ENCODE measurements at places on chromosomes 7 and 10. TPM values are rescaled to one million over a fixed set of nuclear protein-coding genes. Genes with fewer than 3 reads are reported as not detected.

DNA sequence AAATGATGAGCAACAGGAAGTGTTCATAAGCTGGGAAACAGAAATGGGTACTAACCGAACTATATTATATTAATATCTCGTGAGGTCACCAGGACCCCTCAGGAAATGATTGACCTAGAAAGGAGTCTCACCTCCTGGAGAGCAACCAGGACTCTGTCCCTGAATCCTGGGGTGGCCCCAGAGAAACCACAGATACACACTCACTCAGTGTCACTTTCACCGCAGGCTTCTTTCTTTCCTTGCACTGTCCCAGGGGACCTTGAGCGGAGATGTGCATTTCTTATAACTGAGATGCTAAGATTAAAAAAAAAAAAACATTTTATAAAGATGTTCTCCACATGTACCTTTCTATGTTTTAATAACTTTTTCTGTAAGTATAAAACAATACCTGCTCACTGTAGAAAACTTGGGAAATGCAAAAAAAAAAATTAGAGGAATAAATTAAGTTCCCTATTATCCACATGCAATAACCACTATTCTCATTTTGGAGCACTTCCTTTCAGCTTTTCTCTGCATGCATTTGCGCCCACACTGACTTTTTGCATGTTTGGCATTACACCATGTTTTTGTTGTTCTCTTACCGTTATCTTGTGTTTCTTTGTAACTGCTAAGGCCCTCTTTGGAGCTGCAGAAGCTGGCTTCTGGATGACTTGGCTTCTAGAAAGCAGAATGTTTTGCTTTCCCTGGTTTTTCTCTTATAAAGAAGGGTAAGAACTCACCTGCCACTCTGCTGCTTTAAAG, 15.0 kb downstream of the NOD1 start:
- no peak for DNase-seq

GRCh38 chr10:69537449-69537848, 35.8 kb downstream of the NEUROG3 start:
- no peak for DNase-seq

DNA sequence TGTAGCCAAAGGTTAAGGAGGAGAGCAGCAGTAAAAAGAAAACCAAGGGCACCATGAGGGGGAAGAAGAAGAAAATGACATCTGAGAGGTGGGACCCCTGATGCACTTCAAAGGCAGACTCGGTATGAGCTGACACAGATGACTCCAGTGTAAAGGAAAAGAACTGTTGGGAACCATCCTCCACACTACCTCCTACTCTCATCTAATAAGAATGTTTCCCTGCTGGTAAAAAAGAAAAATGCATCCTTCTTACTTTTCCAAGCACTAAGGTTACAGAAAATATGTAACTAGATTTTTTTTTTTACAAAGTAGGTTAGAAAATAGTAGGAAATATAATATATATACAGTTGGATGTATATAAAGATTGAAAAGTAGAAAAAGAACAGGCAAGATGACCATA, 16.9 kb downstream of the TAS2R41 start:
- DNase-seq, result no peak

DNA sequence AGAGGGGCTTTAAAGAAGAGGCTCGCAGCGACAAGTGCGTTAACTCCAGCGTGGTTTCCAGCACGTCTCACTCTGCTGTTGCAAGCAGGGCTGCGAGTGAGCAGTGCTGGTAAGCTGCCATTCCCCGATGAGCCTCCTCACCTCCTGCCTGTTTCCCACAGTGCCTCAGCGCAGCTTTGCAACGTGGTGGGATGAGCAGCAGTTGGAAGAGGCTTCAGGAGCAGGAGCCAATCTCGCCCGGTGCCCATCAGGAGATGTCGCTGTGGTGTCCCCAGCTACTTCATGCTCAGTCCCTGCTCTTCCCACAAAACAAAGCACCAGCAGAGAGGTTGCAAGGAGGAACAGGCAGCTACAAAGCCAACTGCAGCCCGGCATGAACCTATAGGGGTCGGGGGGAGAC, 2.4 kb upstream of the ADARB2 start:
- DNase-seq, result no peak

Gene EXOSC1
- 40.8 TPM for total RNA-seq

DNA sequence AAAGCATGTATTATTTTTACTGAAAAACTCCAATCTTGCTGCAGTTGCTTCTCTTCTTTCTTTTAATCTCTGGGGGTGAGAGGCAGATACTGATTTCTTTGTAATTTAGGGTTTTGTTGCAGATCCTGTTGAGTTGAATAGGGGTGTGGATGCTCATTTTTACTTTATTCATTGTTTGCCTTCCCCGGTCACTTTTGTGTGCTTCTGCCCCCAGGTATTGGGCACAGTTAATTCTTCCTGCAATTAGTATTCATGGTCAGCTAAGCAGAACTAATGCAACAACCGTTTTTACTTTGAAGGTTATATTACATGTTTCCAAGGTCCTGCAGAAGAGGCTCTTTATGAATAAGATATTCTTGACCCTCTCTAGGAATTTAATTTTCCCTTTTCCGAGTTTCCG, 96.4 kb downstream of the BUB3 start:
- DNase-seq, result no peak

DNA sequence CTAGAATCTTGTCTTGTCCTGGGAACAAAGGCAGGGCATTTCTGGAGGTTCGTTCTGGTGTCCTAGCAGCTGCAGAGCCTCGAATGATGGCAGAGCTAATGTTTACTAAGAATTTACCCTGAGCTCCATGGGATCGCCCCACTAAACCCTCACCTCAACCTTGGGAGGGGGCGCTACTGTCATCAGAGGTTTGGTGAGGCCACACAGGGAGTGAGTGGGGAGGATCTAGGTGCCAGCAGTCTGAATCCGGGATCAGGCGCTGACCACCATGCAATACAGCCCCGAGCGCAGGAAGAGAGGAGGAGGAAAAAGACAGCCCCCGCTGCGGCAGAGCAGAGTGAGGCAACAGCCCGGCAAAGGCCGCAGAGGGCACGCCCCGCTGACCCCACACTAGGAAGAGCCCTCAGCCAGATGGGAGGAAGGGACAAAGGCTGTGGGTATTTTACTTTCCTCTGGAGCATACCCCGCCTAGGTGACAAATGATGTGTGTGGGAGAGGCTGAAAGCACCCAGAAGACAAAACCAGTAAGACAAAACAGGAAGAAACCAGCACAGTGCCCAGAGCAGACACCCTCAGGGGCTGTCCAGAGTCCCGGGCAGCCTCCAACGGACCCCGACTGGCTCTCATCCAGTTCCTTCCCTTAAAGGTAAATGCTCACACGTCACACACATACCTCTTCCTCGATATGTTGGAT, 103.5 kb downstream of the FAM53B start:
- DNase-seq, result no peak

Gene CLCN1
- not detected for total RNA-seq

- DNase-seq, result peak; percentile 61
Measured at GRCh38 chr7:106216923-106217542, 67.8 kb downstream of the NAMPT start.

Gene SKIDA1
- total RNA-seq, result 2.0 TPM

DNA sequence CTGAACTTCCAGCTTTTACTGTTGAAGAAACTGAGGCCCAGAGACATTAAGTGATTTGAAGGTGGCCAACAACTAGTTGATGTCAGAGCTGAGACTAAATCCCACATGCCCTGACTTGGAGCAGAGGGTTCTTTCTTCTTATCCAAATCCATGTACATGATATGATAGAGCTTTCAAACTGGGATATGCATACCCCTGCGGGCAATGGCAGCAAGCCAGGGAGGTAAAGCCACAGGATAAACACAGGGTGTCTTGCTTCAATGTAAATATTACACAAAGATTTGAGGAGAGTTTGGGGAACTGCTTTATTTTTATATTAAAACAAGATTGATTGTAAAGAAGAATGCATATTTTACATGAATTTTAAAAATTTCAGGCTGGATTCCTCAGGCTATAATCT, 2.3 kb upstream of the LRRC72 start:
- DNase-seq, result no peak

DNA sequence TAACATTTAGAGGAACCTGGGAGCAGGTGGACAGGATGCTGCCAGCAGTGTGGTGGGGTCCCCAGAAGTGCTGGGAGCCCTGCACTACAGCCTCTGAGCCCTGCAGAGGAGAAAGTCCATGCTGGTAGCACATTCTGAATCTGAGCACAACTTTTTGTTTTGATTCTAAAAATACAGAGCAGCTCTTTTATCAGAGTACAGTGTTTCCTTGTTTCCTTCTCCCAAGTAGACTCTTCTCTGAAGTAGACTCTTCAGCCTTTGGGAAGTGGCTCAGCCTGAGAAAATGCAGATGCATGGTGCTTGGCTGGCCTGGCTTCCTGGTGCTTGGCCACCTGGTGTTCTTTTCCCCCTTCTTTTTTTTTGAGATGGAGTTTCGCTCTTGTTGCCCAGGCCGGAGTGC, 9.1 kb downstream of the ADCY1 start:
- no peak for DNase-seq

DNA sequence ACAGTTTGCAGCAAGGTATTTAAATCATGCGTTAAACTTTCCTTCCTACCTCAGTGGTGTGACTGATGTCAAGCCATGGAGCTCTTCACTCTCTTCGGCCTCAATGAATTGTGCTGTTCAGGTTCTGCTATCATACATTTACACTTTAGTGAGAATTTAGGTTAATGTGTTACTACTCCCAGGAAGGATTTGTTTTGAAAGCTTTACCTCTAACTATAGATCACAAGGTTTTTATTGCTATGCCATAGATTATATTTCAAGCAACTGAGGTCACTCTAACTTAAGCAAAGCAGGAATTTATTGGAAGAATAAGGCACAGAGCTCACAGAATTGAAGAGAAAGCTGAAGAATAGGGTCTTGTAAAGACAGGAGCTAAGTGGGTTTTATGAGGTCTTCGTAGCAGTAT, 11.0 kb upstream of the ADD3 start:
- no peak for DNase-seq

- peak; percentile 2 for DNase-seq
Measured at GRCh38 chr7:45681596-45682357, 107.6 kb downstream of the ADCY1 start.

- DNase-seq, result no peak
Measured at GRCh38 chr10:3056280-3057037, 10.9 kb upstream of the PFKP start.

Gene BLNK
- 0.59 TPM for total RNA-seq

GRCh38 chr7:81604808-81605174, 165.1 kb downstream of the HGF start:
- DNase-seq, result no peak

Gene SEMA3E
- 3.5 TPM for total RNA-seq

DNA sequence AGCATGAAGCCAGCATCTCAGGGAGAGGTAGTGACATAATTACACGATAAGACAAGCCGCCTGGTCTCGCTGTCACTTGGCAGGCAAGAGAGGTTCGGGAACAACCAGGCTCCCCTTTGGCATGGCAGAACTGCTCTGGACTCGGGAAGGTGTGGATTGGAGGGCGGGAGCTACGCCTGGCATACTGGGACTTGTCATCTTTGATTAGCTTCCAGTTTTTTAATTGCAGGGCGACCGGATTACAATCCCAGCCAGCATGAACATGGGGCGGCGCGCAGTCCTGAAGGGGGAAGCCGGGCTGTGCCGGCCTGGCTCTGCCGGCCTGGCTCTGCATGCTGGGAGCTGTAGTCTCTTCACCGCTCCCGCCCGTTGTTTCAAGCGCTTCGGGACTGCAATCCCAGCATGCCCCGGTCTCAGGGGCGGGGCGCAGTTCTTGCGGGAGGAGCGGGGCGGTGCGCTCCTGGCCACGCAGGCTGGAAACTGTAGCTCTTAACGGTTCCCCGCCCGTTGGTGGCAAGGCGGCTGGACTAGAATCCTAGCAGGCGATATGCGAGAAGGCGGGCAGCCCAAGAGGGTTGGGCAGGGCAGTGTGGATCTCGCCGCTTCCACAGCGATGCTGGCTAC, 45.5 kb upstream of the ZNF716 start:
- no peak for DNase-seq

Gene PIK3AP1
- 7.1 TPM for total RNA-seq

GRCh38 chr7:139034855-139035585, 822 bp downstream of the ZC3HAV1L start:
- no peak for DNase-seq

- DNase-seq, result no peak
Measured at GRCh38 chr7:143199040-143199439, 15.8 kb downstream of the TAS2R39 start.

DNA sequence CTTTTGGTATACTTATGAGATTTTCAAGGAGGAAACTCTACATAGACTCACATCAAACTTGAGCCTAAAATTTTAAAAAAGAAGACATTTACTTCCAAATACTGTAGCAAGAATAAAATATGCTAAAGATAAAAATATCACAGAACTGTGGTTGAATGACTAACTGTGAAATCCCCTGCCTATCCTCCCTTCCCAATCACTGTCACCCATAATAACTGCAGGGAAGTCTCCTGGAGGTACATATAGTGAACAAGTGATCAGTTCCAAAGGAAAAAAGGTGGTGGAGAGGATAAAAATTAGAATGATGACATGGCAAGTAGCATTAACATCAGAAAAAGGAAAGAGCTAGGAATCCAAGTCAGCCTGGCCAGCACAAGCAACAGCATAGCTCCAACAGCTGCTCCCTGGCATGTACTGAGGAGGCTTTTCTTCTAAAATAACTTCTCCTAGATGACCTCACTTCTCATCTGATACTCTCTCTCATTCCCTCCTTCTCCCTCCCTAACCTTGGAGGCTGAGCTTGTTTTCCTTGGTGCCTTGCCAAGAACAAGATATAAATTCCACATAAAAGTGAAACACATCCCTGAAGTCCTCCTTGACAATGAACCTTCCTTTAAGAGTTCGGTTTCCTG, 124.0 kb downstream of the IQUB start:
- no peak for DNase-seq

- DNase-seq, result no peak
Measured at GRCh38 chr10:95830044-95830443, 74.1 kb downstream of the ENTPD1 start.

DNA sequence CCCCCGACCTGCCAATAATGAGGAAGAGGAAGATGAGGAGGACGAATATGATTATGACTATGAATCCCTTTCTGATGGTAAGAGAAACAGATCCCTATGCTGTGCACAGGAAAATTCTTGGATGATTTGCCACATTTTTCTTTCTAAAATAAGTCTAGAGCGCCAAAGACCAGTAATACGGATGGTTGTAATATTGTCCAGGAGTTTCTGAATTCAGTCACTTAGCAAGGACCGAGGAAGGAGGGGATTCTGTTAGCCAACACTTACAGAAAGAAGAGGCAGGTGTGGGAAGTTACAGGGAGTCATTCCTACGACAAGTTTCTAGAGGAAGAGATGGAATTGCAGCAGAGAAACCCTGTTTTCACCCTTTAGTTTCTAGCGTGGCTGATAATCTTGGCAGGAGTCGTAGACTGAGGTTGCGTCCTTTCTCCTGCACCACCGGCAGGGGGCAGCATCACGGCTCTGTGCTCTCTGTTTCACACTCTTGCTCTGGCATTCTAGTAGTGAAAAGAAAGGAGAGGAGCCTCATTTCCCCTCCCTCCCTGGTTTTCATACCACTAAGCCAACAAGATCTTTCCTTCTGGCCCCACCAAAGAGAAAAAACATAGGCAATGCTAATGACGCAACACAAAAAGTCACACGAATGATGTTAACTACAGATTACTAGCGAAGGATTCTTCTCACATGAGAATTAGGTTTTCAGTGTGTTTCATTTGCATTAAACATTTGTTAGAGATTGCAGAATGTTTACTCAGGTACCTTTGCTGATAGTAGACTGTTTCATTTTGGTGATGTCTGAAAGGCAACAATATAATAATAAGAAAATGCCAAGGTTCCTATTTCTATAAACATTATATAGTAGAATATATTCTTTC, 82.7 kb downstream of the NOC3L start:
- DNase-seq, result no peak

- DNase-seq, result no peak
Measured at GRCh38 chr10:53700278-53700677, 927.7 kb upstream of the MBL2 start.

- no peak for DNase-seq
Measured at GRCh38 chr7:154795437-154795836, 207.5 kb downstream of the PAXIP1 start.

Gene TRIM50
- not detected for total RNA-seq

GRCh38 chr10:98463016-98463415, 16.3 kb upstream of the HPS1 start:
- no peak for DNase-seq

All from tibial nerve (tissue), 4 donors.